ENCODE measurements at places on chromosomes 7 and 10.
A peak's percentile ranks its signal among the peaks of the same experiment; 100 is the strongest.

DNA sequence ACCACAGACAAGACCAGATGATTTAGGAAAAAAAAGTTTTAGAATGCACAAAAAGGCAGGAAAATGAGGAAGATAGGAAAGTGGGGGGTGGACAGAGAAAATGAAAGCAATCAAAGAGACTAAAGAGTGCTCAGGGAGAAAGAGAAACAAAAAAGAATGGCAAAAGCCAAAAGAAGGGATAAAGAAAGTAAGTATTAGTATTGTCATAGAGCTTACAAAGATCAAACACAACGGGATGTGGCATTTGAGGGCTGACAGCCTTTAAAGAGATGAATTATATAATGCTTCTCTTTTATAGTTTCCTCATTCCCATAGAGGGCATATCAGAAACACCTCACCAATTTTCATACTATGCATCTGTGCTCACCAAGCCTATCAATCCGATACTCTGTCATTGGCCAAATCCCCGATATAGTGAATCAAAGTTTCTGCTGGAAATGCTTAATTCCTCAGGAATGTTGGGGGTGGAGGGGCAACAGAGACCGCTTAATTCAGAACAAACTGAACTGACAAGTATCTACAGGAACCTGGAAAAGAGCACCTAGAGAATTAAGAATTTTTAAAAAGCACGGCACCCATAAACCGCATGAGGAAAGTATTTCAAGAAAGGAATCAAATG, 2.7 kb downstream of the COG5 start:
- DNase-seq: no peak

DNA sequence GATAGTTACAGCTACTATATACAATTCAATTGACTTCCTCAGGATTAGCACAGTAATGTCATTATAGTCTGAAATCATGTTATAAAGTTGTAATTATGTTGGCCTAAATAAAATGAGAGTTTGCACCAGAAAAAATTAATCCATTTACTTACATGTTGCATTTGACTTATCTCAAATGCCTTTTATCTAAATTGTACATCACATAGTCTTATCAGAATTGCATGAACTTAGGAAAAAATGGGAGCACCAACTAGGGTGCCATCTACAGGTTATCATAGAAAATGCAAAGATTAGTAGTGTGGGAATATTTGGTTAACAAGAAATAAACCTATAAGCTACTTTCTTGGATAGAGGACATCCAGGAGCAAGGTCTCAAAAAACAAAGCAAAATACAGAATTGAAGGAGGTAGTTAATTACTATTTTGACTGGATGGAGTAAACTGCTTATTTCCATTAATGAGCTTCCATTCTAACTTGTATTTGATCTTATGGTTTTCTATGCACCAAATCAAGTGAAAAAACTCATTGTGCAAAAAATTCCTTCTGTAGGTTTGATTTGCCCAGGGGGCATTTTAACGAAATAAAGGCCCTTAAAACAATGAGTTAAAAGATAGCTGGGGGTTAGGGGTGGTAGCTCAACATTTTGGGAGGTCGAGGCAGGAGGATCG, 60.0 kb upstream of the ORC5 start:
- no peak for DNase-seq

DNA sequence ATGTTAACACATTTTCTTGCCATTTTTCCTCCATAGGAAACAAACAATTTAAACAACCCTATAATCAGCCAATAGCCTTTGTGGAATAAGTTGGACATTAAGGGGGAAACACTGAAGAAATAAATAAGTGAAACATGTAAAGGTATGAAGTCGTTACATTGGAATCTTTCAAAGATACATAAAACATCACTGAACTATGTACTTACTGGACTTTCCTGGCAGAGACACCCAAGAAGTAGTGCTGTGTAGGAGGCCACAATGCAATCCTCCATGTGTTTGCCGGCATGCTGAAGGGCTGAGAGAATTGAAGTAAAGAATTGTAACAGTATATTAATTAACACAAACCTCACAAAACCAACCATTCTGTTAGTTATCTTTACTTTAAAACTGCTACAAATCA, 76.5 kb upstream of the GRID1 start:
- DNase-seq: no peak

DNA sequence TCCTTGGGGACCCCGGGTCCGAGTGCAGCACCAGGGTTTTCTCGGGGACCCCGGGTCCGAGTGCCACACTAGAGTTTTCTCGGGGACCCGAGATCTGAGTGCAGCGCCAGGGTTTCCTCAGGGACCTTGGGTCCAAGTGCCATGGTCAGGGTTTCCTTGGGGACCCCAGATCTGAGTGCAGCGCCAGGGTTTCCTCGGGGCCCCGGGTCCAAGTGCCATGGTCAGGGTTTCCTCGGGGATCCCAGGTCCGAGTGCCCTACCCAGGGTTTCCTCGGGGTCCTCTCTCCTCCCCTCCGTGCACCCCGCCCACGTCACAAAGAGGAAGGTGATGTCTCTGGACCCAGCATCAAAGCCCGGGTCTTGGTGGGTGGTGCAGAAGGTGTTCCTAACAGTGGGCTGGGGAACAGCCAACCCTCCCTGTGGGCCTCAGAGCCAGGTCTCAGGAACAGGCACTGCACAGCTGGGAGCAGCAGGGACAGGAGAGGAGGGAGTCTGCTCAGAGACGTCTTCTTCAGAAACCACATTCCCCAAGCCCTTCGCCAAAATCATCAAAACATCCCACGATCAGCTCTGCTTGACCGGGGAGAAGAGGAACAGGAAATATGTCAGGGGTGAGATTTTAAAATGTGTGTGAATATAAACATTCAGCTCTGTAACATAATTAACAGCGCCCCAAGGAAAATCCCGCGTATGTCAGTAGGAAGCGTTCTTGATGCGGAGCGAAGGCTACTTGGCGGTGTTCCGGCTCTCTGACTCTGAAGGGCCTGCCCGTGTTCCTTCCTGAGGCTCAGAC, 540.7 kb downstream of the DNAJB6 start:
- no peak for DNase-seq

DNA sequence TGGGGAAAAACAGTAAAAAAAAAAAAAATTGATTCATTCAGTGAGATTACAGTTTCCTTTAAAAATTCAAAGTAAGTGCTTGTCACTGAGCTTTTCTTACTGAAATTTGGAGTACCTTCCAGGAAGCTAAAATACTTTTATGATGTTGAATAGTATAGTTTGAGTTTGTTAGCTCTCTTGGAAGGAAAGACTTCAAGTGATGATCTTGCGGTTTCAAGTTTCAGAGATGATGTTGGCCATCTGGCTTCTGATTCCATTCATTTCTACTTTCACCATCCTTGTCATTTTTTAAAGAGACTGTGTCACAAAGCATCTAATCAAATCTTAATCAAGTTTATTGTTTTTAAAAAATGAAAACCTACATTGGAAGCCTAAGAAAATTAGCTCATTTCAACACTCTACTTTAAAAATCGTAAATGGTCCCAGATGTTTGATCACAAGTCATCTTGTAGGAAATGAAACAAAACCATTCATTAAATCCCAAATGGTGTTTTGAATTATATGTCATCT, 4.9 kb upstream of the HERPUD2 start:
- no peak for DNase-seq

- no peak for DNase-seq
Measured at GRCh38 chr10:22476601-22477321, 131.5 kb downstream of the SPAG6 start.

DNA sequence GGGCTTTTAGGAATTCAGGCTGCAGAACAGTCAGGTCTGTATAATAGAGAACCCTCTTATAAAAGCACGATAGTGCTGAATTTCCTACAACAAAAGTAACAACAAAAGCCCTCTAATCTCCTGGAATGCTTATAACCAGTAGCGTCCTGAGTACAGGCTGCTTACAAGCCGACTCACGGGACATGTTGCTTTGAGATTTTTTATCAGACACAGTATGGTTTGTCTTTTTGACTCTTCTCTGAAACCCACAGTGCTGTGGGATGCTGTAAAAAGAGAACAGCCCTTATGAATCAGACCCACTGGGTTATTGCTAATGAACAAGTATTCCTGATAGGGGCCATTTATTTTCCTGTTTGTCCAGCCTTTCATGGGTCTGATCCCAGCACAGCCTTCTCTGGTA, 59.4 kb downstream of the PLPP4 start:
- DNase-seq: no peak

- no peak for DNase-seq
Measured at GRCh38 chr7:120028636-120029035, 244.3 kb upstream of the KCND2 start.

DNA sequence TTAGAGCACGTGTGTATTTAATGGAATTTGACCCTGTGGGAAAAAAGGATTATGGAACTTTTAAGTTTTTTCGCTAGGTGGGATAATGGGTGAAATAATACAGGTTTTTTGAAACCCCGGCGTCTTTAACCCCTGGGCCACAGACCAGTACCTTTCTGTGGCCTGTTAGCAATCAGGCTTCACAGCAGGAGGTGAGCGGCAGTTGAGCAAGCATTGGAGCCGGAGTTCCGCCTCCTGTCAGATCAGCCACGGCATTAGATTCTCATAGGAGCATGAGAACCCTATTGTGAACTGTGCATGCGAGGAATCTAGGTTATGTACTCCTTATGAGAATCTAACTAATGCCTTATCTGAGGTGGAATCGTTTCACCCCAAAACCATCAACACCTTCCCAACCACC, 28.6 kb downstream of the WAC start:
- DNase-seq: no peak

DNA sequence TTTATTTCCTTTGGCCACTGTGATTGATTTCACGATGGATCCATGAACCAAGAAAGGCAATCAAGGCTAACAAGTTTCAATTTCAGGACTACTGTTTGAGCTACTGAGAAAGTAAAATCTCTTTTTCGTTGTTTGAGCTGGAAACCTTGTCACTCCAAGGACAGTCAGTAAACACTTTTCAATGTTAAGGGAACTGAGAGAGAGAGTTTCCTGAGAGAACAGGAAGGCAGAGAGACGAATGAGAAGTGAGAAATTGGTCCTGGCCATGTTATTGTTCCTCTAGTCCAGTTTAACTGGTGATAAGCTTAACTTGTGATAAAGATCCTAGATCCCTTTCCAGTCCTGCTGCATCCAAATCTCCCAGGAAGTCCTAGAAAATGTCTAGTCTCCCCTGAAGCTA, 909 bp upstream of the AKR1D1 start:
- no peak for DNase-seq

DNA sequence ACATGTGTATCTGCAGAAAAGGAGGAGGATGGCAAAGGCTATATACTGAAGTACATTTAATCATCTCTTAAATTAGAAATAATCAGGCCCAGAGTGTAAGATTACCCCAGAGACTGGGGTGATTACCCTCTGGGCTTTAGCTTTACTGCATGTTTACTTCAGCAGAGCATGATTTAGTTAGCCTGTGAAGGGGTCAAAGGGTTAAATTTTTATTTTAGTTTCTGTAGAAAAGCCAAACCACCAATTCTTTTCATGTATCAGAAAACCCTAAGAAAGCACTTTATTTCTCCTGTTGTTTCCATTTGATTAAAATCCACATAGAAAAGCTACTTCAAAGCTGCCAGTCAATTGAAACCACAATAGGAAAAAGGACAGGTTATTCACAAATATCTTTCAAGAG, 101.5 kb upstream of the LSM8 start:
- no peak for DNase-seq

GRCh38 chr10:91307489-91307888, 87.0 kb downstream of the PCGF5 start:
- DNase-seq: no peak

GRCh38 chr7:37007268-37007667, 283.0 kb upstream of the AOAH start:
- no peak for DNase-seq

DNA sequence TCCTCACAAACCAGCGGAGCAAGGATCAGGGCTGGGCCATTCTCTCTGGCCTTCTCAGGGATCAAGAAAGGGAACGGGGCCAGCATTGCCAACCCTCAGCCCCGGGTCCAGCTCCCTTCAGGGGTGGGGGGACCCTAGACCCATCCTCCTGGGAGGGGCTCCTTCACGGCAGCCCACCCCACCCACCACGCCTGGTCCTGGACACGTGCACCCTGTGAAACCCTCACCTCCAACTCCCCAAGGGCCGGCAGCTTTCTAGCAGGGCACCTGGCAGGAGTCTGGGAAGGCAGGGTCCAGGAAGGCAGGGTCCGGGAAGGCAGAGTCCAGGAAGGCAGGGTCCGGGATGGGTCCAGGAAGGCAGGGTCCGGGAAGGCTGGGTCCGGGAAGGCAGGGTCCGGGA, 46.6 kb upstream of the ADGRA1 start:
- DNase-seq: no peak

- DNase-seq: no peak
Measured at GRCh38 chr10:110699859-110700468, 55.8 kb downstream of the RBM20 start.

DNA sequence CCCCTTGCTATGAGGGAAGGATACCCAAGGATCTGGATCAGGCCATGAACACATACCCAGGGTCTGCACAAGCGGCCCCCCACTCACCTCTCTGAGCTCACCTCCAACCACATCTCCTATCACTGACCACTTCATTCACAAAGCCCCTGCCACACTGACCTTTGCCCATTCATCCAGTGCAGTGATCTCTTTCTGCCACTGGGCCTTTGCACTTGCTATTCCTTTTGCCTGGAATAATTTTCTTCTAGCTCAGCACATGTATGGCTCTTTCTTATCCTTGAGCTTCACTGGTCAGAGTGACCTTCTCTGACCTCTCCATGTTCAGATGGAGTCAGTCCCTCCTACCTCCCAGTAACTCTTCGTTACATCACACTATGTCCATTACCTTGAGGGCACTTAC, 48.3 kb downstream of the ADRA2A start:
- DNase-seq: no peak

GRCh38 chr7:1920266-1920681, 250.2 kb downstream of the ELFN1 start:
- peak; percentile 47 for DNase-seq

DNA sequence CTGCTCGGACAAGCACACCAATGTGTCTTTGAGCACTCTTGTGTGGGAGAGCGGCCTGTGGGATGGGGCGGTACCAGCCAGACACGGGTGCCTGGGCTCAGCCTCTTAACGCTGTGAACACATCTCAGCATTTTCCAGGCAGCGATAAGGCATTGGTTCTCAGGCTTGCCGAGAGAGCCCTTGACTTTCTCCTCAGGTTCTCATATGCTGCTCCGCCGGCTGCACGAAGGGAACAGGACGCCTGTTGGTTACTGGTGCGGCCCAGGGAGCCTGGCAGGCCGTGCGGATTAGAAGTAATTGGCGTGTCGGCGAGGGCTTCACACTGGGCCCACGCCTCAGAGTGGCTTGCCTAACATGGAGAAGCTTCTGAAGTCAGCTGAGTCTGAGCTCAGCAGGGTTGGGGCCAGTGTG, 456.7 kb upstream of the FOXK1 start:
- no peak for DNase-seq

- no peak for DNase-seq
Measured at GRCh38 chr7:21304808-21305375, 123.0 kb upstream of the SP4 start.

GRCh38 chr10:78700413-78700812, 368.4 kb upstream of the ZMIZ1 start:
- DNase-seq: no peak

DNA sequence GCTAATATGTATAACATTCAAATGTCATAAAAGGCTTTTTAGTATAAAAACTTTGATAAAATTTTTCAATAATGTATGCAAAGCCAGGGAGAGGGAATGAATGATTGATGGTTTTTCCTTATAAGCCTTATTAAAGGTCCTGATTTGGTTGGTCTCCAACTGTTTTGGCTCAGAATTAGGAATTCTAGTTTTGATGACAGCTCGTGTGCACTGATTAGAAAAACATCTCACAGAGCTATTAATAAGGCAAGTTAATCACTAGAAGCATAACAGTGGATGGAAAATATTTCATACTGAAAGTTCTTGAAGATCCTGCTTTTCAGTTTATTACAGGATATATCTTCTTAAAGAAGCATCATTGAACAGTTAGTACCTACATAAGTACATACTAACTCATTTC, 114.9 kb upstream of the NOBOX start:
- no peak for DNase-seq
